CD4-positive, alpha-beta T cell (primary cell): ENCODE measurements at places on chromosomes 4 and X.

- DNase-seq, result peak; percentile 73
These were observed 54.5 kb downstream of the RAB40A start for GRCh38 chrX:103464774-103465117.

DNA sequence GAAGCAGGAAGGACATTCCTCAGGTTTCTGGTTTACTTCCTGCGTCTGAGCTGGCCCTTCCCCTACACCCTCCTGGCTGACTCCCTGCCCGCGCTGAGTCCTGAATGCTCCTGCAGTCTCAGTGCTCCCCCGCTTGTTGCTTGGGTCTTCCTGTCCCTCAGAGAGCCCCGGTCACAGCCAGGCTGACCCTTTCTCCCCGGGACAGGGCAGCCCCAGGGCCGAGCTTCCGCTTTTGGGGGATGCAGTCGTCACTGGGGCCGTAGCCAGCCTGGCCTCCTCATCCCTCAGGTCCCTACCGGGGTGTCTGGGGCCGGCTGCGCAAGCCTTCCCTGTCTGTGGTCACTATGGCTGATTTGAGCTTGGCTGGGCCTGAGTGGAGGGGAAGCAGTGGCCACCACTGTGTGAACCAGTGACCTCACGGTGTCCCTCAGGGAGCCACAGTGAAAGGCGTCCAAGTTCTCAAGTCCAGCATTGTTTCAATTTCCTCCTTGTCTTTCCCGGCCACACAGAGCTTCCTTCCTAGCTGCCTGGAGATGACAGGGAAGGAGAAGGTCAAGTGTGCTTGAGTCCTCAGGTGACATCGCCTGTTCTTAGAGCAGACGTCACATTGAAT lies 34.1 kb upstream of the ASMTL start:
- no peak for DNase-seq

- no peak for DNase-seq
These were observed 22.7 kb downstream of the PSAPL1 start for GRCh38 chr4:7411896-7412553.

DNA sequence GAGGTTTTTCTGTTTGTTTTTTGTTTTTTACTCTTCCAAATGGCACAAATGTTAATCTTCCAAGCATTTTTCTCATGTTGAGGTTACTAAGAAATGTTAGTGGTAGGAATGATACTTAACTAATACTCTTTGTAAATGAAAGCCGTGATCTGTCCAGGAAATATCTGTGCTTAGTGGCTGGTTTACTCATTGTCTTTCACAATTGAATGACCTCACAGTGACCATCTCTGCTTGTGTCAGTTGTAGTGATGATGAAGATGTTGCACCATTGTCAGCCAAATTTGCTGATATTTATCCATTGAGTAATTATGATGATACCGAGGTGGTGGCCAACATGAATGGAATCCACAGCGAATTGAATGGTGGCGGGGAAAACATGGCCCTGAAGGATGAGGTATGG lies 93.5 kb downstream of the TNIP2 start:
- DNase-seq, result no peak

GRCh38 chr4:186688150-186688943 lies 35.3 kb downstream of the FAT1 start:
- DNase-seq, result no peak

DNA sequence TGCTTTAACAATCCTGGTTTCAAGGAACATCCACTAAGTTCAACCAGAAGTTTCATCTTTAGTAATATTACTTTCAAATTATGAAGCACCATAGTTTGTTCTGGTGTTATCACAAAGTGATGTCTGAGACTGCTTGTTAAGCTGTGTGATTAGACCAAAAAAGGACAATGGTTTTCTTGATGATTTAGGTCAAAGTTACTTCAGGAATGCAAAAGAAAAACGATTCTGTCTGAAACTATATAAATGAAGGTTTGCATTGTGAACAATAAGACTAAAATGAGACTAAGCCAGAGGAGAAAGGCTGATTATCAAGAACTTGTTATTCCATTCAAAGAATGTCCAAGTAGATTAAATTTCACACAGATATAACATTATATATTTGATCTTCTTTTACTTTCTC lies 122.4 kb upstream of the ETNPPL start:
- no peak for DNase-seq

GRCh38 chr4:133483600-133484246 lies 334.6 kb downstream of the PCDH10 start:
- DNase-seq, result no peak

GRCh38 chr4:123877551-123877950 lies 481.0 kb downstream of the SPRY1 start:
- DNase-seq, result no peak

- DNase-seq, result no peak
These were observed 45.2 kb upstream of the SLC39A8 start for GRCh38 chr4:102390438-102390837.

GRCh38 chr4:100169491-100170485 lies 20.5 kb downstream of the DDIT4L start:
- DNase-seq, result no peak

- no peak for DNase-seq
These were observed 50.7 kb upstream of the PRDM5 start for GRCh38 chr4:120973207-120973606.

GRCh38 chr4:67934628-67935027 lies 28.7 kb downstream of the TMPRSS11A start:
- no peak for DNase-seq

- peak; percentile 48 for DNase-seq
These were observed 7.6 kb downstream of the DLG3 start for GRCh38 chrX:70452143-70452733.

- DNase-seq, result no peak
These were observed 142.1 kb upstream of the FTHL17 start for GRCh38 chrX:31213941-31214340.

DNA sequence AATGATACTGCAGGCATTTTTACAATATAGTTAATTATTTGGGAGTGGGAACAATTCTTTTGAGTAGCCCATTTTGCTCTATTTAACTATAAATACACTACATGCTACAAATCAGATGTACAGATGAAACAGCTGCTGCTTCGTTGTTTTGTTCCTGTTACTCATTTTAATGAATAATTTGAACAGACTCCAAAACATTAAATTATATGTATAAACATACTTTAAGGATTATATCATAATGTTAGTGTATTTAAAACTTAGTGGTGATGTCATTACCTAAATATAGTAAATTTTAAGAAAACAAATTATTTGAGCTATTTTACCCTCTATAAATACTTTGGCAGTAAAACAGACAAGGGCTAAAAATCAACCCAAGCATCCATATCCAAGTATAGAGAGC lies 60.7 kb downstream of the GAB1 start:
- DNase-seq, result no peak

DNA sequence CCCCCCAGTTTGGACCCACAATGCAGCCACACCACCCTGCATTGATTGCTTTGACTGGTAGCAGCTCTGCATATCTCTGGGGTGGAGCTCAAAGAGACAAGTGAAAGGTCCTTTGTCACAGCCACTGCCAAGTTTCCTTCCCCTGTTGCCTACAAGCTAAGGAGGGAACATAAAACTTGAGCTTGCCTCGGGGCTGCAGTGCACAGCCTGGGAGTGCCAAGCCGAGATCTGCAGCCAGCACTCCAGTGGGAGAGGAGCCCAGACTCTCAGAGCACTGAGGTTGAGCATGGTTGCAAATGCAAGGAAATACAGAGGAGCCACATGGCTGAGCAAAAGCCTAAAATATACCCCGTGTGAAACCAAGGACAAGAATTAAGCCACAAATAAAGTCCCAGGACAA lies 142.2 kb downstream of the DKK2 start:
- no peak for DNase-seq

- DNase-seq, result no peak
These were observed 625.4 kb upstream of the GALNT7 start for GRCh38 chr4:172543249-172543648.

DNA sequence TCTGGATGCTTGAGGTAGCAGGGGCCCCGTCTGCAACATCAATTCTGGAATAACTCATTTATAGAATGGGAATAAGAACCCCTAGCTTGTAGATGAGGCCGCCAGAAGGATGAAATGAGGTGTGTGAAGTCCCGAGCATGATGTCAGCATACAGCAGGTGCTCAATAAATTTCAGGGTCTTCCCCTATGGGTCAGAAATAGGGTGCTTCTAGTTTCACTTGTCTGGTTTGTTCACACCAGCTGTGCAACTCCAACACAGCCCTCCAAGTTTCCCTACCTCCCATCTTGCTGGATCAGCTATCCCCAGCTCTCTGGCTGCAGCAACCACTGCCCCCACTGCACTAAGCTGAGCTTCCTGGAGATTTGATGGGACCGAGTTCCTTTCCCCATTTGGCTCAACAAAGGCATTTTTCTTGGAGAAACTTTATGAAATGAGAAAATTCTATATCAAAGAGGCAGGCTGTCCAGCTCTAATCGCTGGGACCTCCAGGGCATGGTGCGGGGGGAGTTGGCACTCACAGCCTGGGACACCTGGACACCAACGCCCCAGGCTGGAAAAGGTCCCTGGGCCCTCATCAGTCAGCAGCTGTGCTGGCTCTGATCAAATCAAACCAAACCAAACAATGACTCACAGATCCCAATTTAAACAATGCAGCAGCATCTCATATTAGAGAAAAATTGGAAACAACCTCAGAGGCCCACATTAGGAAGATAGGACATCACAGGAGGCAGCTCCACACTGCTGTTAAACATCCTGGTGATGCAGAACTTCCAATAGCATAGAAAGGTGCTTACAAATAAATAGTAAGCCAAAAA lies 13.3 kb downstream of the SLC2A9 start:
- no peak for DNase-seq

- no peak for DNase-seq
These were observed 346.5 kb upstream of the FMR1 start for GRCh38 chrX:147565237-147565636.

DNA sequence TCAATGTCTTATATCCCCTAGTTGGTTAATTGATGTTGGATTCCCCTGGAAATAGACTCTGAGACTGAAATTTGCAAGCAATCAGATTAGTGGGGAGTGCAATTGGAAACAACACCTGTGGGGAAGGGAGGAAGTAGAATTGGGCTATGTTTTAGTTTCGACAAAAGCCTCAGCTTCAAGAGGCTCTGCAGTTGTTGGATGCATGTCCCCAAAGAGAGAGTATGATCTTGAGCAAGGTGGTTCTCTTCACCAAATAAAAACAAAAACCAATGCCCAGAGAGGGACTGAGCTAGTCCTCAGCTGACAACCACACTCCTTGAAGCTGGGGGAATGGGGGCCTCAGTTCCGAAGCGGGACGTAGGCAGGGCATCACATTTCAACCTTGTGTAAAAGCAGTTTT lies 77.1 kb downstream of the PRKG2 start:
- DNase-seq, result no peak

- no peak for DNase-seq
These were observed 496.3 kb downstream of the BCOR start for GRCh38 chrX:39601231-39602177.

DNA sequence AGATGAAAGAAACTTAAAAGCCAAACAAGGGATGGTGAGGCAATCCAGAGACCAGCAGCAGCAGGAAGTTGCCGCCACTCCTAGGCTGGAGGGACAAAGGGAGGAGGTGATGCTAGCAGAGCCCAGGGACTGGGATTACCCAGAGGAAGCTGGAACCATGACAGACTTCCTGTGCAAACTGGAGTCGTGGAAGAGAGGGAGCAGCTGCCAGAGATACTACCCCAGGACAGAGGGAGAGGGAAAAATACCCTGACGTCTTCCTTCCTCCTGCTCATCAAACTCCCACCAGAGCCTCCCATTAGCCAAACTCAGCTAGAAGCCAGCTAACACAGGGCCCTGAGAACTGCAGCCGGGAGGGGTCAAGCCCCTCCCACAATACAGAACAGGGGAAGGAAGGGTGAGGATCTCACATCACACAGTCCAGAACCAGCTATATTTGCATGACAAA lies 101.2 kb upstream of the KLF3 start:
- DNase-seq, result no peak

- DNase-seq, result no peak
These were observed 114.5 kb downstream of the DDX53 start for GRCh38 chrX:23114241-23114640.

- no peak for DNase-seq
These were observed 20.8 kb upstream of the FREM3 start for GRCh38 chr4:143721317-143721716.

- peak; percentile 14 for DNase-seq
These were observed 144.9 kb downstream of the CHIC2 start for GRCh38 chr4:53919535-53919934.

GRCh38 chr4:101348367-101348827 lies 1.1 kb upstream of the PPP3CA start:
- DNase-seq, result no peak

GRCh38 chrX:15607067-15607466 lies 6.3 kb upstream of the ACE2 start:
- DNase-seq, result no peak

GRCh38 chr4:138010639-138011038 lies 231.5 kb downstream of the SLC7A11 start:
- no peak for DNase-seq
